ENCODE measurements at places on chromosomes 3 and 15.
A peak's percentile ranks its signal among the peaks of the same experiment; 100 is the strongest.

- no peak for DNase-seq
Measured at GRCh38 chr3:58391156-58391865, 42.3 kb downstream of the PDHB start.

GRCh38 chr15:92009162-92009561 lies 155.7 kb downstream of the SLCO3A1 start:
- DNase-seq = no peak

DNA sequence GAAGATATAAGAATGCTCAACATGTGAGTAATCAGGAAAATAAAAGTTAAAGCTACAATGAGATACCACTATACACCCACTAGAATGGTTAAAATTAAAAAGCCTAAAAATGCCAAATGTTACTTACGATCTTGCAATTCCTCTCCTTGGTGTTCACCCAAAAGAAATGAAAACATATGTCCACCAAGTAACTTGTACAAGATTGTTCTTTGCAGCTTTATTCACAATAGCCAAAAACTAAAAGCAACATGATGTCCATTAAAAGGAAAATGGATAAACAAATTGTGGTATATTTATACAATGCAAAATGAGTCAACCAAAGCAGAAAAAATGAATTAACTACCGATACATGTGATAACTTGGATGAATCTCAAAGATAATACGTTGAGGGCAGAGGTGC lies 301.6 kb upstream of the THBS1 start:
- DNase-seq = no peak

GRCh38 chr3:72242326-72242725 lies 457.4 kb upstream of the PROK2 start:
- no peak for DNase-seq

DNA sequence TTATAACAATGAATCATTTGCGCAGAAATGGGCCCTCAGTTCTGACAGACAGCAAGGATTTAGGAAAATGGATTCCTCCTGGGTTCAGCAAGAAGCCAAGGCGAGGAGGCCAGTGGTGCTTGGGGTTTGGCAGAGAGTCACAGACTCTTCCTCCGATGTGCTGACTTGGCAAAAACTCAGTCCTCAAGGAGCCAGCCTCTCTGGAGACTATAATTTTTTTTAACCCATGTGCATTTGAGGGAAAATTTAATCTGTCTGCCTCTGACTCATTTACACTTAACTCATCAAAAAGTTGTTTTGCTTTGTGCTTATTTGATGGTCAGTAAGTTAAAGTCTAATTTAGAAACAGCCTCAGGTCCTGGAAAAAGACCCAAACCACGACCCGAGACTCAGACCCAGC lies 34.2 kb upstream of the SLC24A5 start:
- DNase-seq = no peak

DNA sequence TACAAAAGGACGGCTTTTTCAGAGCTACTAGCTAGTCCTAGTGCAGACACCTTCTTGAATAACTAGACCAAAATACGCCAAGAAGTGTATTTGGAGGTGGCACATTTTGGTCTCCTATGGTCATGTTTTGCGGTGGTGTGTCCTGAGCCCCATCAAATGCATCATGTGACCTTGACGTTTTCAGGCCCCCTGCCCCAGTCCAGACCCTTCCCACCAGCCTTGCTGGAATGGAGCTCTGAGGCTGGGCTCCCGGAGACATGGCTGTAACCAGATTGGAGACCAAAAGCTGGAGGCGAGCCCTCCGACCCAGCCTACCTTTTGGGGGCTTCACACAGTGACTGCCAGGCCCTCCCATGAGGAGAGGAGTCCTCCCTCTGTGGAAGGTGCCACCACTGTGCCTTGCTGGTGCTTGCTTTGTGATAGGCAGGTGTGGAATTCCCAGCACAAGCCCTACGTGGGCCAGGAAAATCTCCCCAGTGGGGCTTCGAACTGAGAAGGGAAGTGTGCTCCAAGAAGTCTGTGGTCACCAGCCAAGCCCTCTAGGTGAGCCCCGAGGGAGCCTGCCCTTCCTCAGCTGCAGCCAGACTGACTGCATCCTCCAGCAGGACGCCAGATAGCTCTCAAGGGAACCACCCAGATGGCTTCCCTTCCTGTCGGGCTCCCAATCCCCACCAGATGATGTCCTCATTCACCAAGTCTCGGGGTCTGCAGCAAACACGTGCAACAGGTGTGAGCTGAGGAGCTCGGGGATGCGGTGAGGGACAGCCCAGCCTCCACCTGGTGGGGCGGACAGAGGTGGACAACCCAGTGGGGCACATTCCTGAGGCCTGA lies 126.2 kb downstream of the ASB7 start:
- no peak for DNase-seq

DNA sequence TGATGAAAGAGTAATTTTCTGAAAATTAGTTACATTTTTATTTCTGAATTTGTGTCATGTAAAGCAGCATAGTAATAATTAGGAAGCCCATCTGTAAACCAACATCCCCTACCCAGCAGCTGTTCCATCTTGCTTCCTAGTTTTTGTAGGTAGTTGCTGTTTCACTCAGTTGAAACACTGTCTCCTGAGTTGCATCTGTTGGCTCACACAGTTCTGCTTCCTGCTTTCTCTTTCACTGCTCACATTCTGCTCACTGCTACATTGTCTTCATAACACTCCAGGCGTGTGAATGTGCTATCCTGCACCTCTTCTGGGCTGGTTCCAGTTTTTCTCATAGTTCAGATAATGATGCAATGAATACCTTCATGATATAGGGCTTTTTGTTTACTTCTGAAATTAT lies 123.4 kb downstream of the EPHB1 start:
- no peak for DNase-seq

DNA sequence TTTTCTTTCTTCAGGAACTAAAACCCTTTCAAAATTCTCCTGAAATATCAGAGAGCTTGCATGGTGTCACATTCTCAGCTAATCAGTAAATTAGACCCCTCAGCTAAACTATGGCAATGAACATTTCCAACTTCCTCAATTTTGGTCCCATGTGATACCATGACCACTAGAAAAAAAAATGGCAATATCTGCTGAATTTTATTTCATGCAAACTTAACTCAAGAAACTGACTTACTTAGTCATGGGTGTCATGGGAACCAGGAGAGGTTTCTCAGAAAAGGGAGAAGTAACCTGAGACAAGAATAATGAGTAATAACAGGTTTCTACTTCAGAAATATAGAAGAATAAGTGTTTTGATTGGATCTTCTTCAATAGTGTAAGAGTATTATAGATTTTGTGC lies 784.6 kb upstream of the ALCAM start:
- DNase-seq = no peak

DNA sequence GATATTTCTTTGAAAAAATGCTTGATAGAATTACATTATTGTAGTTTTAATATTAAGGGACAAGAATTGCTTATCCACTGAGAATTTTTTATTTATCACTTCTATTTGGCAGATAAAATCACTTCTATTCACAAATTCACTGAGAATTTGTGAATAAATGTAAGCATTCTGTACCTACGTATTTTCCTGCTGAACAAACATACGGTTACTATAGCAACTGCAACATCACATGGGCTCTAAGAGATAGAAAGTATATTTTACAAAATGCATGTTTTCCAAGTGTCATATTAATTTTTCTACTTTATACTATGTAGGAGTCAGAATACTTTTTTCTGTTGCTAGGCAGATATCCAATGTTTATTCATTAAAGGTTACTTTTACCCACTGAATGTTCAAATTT lies 166.2 kb downstream of the ZIC1 start:
- DNase-seq = no peak

GRCh38 chr3:14358426-14359211 lies 43.8 kb upstream of the SLC6A6 start:
- no peak for DNase-seq

DNA sequence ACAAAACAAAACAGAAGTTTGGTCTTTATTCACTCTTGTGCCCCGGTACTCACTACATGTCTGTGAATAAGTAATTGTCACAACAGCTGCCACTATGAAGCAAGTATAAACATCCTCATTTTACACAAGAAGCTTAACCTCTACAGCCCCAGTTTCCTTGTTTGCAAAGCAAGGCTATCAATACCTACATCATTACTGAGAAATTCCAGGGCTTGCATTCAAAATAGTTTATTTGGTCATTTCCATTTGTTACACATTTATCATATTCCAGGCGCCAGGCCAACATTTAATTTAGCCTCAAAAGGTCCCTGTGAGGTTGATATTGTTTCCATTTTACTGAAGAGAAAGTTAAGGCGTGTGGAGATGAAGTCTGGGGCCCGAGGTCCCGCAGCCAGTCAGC lies 161.4 kb upstream of the LRTM1 start:
- no peak for DNase-seq

DNA sequence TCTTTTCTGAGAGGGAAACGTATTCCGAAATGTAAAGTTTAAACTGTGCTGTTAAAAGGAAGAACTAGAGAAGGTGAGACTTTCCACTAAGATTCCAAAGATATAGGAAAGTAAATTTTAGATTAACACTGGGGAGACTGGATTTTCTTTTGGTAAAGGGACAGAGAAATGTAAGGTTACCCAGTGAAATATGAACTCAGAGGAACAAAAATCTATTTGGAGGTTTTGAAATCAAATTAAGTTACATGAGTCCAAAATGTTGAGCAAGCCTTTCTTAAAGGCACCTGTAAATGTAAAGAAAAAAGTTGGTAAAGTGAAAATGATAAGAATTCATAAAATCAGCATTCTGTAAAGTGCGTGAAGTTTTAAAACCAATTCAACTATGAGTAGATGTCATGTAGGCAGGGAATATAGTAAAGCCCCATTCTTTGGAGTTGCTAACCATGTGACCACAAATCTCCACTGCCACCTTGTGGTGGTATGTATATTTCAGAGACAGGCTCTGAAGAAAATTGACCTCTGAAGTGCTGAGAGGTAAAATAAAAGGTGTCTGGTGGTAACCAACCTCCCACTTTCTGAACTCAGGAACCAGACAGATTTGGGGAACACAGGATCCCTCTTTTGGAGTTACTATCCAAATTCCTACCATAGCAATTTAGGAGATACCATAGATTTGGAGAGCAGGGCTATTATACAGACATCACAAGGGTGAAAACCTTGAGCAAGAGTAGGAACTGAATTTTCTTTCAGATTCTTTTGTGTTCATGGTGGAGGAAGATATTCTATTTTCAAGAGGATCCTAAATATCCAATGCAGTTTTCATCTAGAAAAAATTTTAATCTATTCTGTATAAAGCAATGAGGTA lies 215.3 kb downstream of the ROBO2 start:
- no peak for DNase-seq

DNA sequence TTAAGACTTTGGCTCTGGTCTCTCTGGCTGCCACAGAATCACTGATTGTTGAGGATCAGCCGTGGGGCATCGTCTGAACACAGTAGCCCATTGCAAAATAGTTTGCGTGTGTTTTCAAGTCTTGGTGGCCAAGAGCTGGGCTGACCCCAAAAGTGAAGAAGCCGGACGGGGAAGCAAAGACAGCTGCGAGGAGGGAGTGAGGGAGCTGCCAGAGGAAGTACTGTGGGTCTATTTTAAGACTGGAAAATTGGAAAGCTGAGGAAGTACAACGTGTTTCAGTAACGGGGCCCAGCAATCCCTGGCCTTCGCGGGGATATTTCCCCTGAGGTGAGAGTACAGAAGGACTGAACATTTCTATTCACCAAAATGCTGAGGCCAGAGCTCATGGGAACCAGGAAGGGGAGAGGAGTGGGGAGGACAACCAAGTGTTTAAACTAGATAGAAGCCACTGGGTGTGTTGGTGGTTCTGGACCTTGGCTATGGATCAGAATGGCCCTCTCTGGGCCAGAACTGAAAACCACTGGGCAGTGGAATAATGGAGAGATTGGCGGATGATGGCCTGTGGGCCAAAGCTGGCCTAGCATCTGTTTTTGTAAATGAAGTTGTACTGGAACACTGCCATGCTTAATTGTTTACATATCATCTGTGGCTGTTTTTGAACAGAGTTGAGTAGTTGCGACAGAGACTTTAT lies 34.1 kb upstream of the LIMD1 start:
- DNase-seq = no peak

DNA sequence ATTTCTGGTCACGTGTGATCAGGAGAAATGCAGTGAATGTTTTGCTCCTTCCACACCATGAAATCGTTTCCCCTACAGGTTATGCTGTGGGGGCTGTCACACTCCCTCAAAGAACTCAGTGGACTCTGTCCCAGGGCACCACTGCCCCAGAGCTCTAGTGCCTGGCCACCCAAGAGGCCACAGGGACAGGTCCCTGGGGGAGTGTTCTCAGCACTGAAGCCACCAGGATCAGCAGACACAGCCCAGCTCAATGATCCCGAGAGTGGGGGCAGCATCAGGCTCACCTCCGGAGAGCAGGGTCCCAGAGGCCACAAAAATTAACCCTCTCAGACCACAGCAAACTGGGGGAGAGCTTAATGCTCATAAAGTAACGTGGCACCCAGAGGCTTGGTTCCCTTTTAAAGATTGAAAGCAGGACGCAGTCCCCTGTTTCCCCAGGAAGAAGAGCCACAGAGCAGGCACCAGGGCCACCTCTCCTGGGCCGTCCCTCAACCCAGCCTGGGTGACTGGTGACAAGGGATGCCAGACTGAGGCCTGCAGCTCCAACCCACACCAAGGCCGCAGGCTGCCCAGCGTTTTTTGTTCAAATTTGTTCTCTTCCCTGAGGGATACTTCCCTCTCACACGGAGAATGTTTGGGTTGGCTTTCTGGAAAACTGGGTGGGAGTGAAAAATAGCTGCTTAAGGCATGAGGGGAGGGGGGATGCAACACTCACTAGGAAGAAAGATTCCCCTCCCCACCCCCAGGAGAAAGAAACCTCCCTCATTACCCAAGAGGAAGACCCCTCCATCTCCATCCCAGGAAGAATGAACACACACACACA lies 123.3 kb upstream of the IGF1R start:
- no peak for DNase-seq

DNA sequence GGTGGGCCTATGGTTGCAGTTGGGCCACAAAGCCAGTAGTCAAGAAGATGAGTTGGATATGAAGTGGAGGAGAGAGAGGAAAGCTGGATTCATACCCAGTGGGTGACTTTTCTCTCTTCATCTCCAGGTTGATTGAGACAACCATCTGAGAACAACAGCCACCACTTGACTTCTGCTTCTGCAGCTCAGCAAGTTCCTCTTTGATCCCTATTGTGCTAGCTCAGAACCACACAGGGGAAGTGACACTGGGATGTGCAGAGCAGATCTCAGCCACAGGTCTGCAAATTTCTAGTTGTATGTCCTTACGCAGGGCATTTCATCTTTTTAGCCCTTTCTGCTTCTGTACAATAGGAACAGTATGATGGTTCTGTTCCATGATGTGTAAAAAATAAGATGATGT lies 459.2 kb upstream of the ARRDC4 start:
- no peak for DNase-seq

DNA sequence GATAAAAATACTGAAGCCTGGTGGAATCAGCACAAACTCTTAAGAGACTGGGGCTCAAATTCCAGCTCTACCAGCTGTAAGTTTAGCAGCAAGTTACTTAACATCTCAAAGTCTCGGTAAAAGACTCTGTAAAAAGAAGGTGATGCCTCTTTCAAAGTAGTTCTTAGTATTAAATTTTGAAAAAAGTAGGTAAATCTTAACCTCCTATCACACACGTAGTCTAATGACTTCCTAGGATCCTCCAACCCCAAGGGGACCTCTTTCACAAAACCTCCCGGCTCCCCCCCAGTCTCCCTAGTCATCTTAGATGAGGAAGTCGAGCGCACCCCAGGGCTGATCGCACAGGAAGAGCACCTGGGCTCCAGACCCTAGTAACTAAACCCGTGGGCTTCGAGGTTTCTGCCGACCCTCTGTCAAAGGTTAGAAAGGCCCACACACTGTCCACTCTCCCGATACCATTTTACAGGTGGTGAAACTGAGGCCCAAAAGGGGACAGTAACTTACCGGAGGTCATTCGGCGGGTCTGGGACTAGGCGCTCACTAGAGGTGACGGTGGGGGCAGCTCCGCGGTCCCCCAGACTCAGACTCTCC lies 427 bp downstream of the MBD4 start:
- DNase-seq = peak; percentile 28
